ENCODE measurements at places on chromosomes 11 and 22. TPM values are rescaled to one million over a fixed set of nuclear protein-coding genes. Genes with fewer than 3 reads are reported as not detected.

PLEKHB1 gene
- total RNA-seq = 22.9 TPM

THAP12 gene
- 44.1 TPM for total RNA-seq

DNA sequence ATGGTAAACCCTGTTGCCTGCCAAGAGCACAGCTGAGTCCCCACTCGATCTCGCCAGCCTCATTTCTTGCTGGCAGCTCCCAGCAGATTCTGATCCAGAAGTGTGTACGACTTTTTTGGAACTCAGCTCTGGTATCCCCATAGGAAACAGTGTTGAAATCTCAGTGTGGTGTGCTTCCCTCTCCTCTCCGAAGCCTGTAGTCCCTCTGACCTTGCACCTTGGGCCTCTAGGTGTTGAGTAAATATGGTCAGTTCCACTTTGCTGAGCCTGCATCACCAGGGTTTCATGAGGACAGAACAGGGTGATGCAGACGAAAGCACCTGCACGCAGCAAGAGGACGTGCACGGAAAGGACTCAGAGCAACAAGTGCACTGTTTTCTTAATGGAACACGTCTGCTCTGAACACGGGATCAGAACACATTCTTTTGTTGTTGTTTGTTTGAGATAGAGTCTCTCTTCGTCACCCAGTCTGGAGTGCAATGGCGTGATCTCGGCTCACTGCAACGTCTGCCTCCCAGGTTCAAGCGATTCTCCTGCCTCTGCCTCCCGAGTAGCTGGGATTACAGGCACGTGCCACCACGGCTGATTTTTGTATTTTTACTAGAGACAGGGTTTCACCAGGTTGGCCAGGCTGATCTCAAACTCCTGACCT, 3.8 kb upstream of the CPT1A start:
- DNase-seq = no peak
- H3K4me3 ChIP-seq = no peak overlapping the region
- H3K36me3 ChIP-seq = no peaks in the 10 kb centered on the region
- peaks cover 24% of the 10 kb centered on the region for H3K4me1 ChIP-seq

APOBEC3F gene
- total RNA-seq = 11.1 TPM

DNA sequence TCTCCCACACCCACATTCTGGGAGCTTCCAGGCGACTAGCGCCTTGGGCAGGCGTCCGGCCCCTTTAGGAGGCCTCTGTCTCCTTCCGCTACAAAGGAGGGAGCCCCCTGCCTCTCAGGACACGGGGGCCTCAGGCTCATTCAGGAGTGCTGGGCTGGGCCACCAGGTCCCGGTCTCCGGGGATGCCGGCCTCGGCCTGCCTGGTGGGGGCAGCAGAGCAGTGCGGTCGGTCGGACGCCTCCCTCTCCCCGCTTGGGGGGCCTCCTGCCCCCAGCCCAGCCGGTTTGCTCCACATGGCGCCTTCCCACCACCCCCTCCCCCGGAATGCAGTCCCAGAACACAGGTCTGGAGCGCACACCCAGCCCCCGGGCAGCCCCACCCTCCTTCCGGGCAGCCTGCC, 21.9 kb downstream of the MRPL23 start:
- H3K27me3 ChIP-seq = no peaks in the 10 kb centered on the region
- DNase-seq = no peak
- no peaks in the 10 kb centered on the region for H3K4me1 ChIP-seq
- no peak overlapping the region for H3K27ac ChIP-seq
- no peaks in the 10 kb centered on the region for H3K36me3 ChIP-seq

IFTAP gene
- 13.8 TPM for total RNA-seq

DRICH1 gene
- total RNA-seq = 0.44 TPM

DNA sequence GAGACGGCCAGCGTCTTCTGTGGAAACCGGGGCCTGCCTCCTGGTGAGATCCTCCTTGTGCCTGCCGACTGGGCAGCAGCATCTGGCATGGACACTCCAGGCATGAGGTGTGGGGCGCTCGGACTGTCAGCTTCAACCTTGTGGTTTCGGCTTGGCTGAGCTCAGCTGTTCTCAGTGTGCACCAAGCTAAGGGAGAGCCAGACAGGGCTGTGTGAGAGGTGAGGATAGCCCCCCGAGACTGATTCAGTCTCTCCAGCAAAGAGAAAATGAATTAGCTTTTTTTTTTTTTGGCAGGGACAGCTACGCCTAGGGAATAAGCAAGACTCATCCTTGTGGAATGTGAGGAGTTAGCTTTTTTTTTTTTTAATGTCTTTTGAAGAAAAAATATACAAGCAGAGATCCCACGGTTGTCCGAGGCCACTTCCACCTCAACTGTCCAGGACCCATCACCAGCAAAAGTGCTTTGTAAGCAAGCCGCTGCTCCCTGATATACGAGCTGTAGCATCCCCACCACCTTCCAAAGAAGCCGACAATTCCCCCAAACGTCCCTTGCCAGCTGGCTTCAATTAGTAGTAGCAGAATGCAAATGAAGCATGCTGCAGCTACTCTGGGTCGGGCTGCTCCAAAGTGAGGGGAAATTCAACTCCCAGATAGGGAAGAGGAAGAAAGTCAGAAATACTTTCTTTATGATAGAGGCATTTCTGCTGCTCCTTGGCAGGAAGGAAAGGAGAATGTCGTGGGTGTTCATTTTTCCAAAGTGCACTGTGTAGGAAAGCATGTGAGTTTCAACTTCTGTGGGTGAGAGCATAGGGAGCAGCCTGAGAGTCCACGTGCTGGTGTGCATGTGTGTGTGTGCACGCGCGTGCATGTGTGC, 9.7 kb upstream of the THY1 start:
- H3K4me1 ChIP-seq = peaks cover 14% of the 10 kb centered on the region
- no peak overlapping the region for H3K27ac ChIP-seq
- no peak overlapping the region for H3K4me3 ChIP-seq
- H3K36me3 ChIP-seq = no peaks in the 10 kb centered on the region

- H3K27me3 ChIP-seq = no peaks in the 10 kb centered on the region
- no peaks in the 10 kb centered on the region for H3K36me3 ChIP-seq
- H3K27ac ChIP-seq = no peak overlapping the region
- no peak for DNase-seq
- peaks cover under 1% of the 10 kb centered on the region for H3K4me1 ChIP-seq
- no peak overlapping the region for H3K4me3 ChIP-seq
Observed at GRCh38 chr22:17853073-17853472, 78.8 kb upstream of the BID start.

GRCh38 chr11:29173660-29174062, 843.2 kb downstream of the KCNA4 start:
- H3K27ac ChIP-seq = no peak overlapping the region
- no peaks in the 10 kb centered on the region for H3K36me3 ChIP-seq
- H3K4me1 ChIP-seq = peaks cover 4% of the 10 kb centered on the region
- peak; percentile 12 for DNase-seq
- no peaks in the 10 kb centered on the region for H3K27me3 ChIP-seq
- H3K4me3 ChIP-seq = no peak overlapping the region

CDC42BPG gene
- total RNA-seq = 30.1 TPM

DNA sequence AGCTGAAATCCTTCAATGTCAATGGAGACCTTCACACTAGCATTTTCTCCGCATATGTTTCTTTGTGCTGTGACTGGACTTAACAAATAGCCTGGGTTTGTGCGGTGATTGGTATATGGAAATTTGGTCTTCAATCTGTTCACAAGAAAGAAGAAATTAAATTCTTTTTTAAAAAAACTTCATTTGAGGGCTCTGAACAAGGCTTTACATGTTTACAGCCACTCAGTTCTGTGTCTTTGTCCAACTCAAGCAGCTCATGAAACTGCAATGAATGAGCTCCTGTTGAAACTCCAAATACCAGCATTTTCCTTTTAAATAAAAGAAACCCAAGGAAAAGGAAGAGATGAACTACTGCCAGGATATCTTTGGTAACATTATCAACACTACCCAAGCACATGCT, 57.3 kb downstream of the PIK3C2A start:
- no peaks in the 10 kb centered on the region for H3K27me3 ChIP-seq
- DNase-seq = no peak
- H3K36me3 ChIP-seq = no peaks in the 10 kb centered on the region
- no peaks in the 10 kb centered on the region for H3K4me1 ChIP-seq
- no peak overlapping the region for H3K4me3 ChIP-seq
- no peak overlapping the region for H3K27ac ChIP-seq

GVQW3 gene
- 4.7 TPM for total RNA-seq

GRCh38 chr11:122711362-122711761, 55.8 kb downstream of the UBASH3B start:
- no peaks in the 10 kb centered on the region for H3K36me3 ChIP-seq
- DNase-seq = no peak
- no peak overlapping the region for H3K27ac ChIP-seq
- no peak overlapping the region for H3K4me3 ChIP-seq
- peaks cover 17% of the 10 kb centered on the region for H3K4me1 ChIP-seq

DNA sequence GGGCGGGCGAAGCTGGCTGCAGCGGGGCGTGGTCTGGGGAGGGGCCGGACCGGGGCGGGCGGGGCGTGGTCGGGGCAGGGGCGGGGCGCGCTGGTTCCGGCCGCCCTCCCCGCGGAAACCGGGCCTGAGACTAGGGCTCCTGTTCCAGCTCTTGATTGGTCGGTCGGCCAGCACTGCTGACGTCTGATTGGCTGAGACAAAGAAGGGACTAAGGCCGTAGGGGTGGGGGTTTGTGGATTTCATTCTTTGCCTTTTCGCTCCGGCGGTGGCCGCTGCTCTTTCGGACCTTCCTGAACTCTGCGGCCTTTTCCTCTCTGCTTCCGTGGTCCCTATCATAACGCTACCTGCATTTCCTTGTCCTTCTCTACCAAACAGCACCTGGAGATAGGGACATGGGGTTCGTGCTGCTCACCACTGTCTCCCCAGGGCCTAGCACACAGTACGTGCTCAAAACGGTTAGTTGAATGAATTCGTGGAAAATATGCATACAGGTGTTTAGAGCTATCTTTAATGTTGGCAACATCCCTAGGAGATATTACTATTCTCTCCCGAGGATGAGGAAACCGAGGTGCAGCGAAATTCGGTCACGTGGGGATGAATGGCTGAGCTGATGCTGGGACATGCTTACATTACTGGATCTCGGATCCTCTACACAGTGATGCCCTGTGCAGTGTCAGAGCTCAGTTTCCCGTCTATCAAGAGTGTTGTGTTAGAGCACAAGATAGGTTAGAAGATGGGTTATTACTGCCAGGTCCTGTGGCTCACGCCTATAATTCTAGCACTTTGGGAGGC, 62.8 kb downstream of the NFAM1 start:
- 0 out of 2 replicates have a peak, but pooled peaks cover 1% of the 10 kb centered on the region for H3K36me3 ChIP-seq
- DNase-seq = peak; percentile 88
- no peaks in the 10 kb centered on the region for H3K27me3 ChIP-seq
- H3K27ac ChIP-seq = peak overlapping the region; percentile 56

GRCh38 chr11:66112041-66112491, 42.0 kb downstream of the PACS1 start:
- no peak for DNase-seq
- H3K4me3 ChIP-seq = no peak overlapping the region
- no peaks in the 10 kb centered on the region for H3K27me3 ChIP-seq
- no peaks in the 10 kb centered on the region for H3K36me3 ChIP-seq

- H3K27ac ChIP-seq = peak within 1 kb of the TSS; percentile 82
- H3K4me1 ChIP-seq = peaks cover 3% of the 10 kb centered on the region
- H3K36me3 ChIP-seq = peaks cover 10% of the 10 kb centered on the region
- peak; percentile 84 for DNase-seq
Observed at GRCh38 chr11:66677599-66678375, at the start of gene RBM4B. Gene RBM4B (minus strand): TSS chr11:66677887. CDS start chr11:66677079, 808 bp downstream.

- H3K4me1 ChIP-seq = peaks cover 8% of the 10 kb centered on the region
- H3K4me3 ChIP-seq = no peak overlapping the region
- H3K36me3 ChIP-seq = no peaks in the 10 kb centered on the region
- no peak overlapping the region for H3K27ac ChIP-seq
- H3K27me3 ChIP-seq = no peaks in the 10 kb centered on the region
Observed at GRCh38 chr11:123107945-123108495, 46.1 kb upstream of the HSPA8 start.

IL17REL gene
- not detected for total RNA-seq

DNA sequence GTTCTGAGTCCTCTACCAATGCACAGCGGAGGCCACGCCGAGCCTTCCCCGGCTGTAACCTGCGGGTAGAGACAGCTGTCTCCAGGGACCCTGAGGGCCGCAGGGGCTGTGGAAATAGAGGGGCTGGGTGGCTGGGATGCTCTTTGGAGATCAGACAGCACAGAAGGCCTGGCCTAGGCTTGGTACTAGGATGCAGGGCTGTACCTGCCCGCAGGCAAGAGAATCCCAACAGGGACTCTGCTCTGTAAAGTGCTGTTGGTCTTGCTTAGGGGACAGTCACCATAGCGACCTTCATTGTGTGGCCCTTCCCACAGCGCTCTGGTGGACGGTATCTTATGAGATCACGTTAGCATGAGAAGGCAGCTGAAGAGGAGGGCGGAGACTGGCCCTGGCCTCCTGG, 11.3 kb upstream of the KCNJ5 start:
- no peak for DNase-seq
- H3K36me3 ChIP-seq = no peaks in the 10 kb centered on the region
- H3K4me3 ChIP-seq = no peak overlapping the region
- H3K4me1 ChIP-seq = no peaks in the 10 kb centered on the region
- no peak overlapping the region for H3K27ac ChIP-seq

B4GALNT4 gene
- 54.3 TPM for total RNA-seq

DNA sequence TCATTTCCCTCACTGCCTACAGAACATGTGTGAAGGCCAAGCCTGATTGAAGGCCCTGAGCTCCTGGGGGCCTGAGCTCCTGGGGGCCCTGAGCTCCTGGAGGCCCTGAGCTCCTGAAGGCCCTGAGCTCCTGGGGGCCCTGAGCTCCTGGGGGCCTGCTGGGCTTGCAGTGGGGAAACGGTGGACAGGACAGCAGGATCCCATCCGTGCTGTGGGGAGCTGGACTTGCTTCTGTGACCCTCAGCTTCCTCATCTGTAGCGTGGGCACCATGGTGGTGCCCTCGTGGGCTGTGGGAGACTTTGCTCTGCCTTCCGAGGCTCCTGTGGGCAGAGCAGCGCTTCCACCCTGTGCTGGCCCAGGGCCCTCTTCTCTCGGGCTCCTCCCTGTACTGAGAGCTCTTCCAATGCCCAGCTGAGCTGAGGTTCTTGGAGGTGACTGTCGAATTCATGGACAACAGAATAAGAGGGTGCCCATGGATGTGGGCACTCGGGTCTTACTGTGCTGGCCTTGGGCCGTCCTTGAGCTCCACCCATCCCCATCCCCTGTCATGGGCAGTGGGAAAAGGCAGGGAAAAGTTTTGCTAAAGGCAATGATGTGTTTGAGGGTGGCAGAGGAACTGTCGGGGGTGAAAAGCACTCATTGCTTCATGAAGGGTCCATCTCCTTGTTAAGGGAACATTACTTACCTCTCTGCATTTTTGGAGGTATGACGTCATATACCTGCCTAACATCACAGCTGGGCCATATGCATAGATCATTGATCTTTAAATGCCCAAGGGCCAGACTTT, 786.7 kb downstream of the TBC1D22A start:
- H3K4me3 ChIP-seq = no peak overlapping the region
- H3K36me3 ChIP-seq = no peaks in the 10 kb centered on the region
- H3K27me3 ChIP-seq = peaks cover 11% of the 10 kb centered on the region
- H3K4me1 ChIP-seq = no peaks in the 10 kb centered on the region
- H3K27ac ChIP-seq = no peak overlapping the region

Data from HCT116 (cell line).